ENCODE measurements at places on chromosomes 7 and 10. TPM values are rescaled to one million over a fixed set of nuclear protein-coding genes. Genes with fewer than 3 reads are reported as not detected.

- H3K4me3 ChIP-seq, result no peak overlapping the region
- H3K4me1 ChIP-seq, result peaks cover 13% of the 10 kb centered on the region
- peak; percentile 24 for DNase-seq
- H3K27me3 ChIP-seq, result no peaks in the 10 kb centered on the region
- no peaks in the 10 kb centered on the region for H3K36me3 ChIP-seq
- no peak overlapping the region for H3K27ac ChIP-seq
These were observed 107.4 kb downstream of the ATXN7L1 start for GRCh38 chr7:105768898-105769507.

DNA sequence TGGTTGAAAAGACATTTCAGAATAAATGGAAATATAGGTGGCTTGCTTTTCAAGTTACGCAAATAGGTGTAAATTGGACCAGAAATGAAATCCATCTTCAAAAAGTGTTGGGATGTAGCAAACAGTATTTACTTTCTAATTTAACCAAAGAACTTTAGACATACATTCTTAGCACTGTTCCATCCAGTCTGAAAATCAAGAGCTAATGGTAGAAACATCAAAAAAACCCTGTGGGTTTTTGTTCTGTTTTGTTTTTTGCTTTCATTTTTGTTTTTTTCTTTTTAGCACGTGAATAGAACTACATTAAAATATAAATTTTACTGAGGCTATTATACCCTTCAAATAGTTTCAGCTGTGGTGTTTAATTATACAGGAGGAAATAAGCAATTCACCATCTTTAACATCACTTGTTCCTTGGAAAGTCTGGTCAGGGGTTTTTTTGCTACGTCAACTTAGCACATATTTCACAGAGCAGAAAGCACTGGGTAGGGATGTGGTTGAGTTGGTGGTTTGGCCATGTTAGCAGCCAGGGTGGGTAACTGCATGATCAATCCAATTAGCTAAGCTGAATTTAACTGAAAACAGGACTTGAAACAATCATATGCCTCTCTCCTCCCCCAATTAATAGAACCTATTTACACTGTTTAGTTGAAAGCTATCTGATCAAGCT is 275.4 kb upstream of the PFKP start:
- H3K27ac ChIP-seq, result no peak overlapping the region
- H3K4me3 ChIP-seq, result no peak overlapping the region
- DNase-seq, result no peak
- H3K27me3 ChIP-seq, result no peaks in the 10 kb centered on the region

DNA sequence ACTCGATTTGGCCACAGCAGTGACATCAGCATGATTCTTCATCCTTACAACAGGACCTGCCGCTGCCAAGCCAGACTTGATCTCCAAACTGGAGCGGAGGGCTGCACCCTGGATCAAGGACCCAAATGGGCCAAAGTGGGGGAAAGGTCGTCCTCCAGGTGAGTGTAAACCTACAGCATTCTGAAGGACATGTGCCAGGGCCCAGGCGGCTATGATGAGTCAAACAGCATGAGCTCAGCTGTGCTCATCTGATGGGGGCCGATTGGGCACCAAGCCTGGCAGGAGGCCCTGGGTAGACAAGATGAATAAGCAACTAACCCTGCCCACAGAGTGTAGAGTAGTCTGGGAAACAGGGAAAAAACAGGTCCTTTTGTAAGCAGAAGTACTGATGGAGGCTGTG is 14.4 kb upstream of the ATP6V0E2 start:
- DNase-seq, result no peak
- no peaks in the 10 kb centered on the region for H3K27me3 ChIP-seq
- peaks cover 23% of the 10 kb centered on the region for H3K36me3 ChIP-seq
- no peak overlapping the region for H3K4me3 ChIP-seq

DNA sequence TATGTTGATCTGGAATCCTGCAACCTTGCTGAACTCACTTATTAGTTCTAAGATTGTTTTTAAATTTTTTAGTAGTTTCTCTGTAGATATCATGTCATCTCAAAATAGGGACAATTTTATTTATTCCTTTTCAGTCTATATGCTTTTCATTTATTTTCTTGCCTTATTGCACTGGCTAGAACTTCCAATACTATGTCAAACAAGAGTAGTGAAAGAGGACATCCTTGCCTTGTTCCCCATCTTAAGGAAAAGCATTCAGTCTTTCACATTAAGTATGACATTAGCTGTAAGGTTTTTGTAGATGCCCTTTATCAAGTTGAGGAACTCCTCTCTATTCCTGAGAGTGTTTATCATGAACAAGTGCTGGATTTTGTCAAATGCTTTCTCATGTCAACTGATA is 77.8 kb downstream of the TBXAS1 start:
- H3K36me3 ChIP-seq, result no peaks in the 10 kb centered on the region
- H3K27me3 ChIP-seq, result no peaks in the 10 kb centered on the region
- no peaks in the 10 kb centered on the region for H3K4me1 ChIP-seq
- no peak overlapping the region for H3K27ac ChIP-seq
- no peak for DNase-seq

GRCh38 chr7:33937871-33938270 is 32.5 kb downstream of the BMPER start:
- H3K4me3 ChIP-seq, result no peak overlapping the region
- no peaks in the 10 kb centered on the region for H3K4me1 ChIP-seq
- H3K36me3 ChIP-seq, result no peaks in the 10 kb centered on the region
- no peaks in the 10 kb centered on the region for H3K27me3 ChIP-seq

ZYX gene
- 77.3 TPM for total RNA-seq

AKR1C3 gene
- total RNA-seq, result 74.8 TPM

PNLIPRP3 gene
- total RNA-seq, result not detected

DNA sequence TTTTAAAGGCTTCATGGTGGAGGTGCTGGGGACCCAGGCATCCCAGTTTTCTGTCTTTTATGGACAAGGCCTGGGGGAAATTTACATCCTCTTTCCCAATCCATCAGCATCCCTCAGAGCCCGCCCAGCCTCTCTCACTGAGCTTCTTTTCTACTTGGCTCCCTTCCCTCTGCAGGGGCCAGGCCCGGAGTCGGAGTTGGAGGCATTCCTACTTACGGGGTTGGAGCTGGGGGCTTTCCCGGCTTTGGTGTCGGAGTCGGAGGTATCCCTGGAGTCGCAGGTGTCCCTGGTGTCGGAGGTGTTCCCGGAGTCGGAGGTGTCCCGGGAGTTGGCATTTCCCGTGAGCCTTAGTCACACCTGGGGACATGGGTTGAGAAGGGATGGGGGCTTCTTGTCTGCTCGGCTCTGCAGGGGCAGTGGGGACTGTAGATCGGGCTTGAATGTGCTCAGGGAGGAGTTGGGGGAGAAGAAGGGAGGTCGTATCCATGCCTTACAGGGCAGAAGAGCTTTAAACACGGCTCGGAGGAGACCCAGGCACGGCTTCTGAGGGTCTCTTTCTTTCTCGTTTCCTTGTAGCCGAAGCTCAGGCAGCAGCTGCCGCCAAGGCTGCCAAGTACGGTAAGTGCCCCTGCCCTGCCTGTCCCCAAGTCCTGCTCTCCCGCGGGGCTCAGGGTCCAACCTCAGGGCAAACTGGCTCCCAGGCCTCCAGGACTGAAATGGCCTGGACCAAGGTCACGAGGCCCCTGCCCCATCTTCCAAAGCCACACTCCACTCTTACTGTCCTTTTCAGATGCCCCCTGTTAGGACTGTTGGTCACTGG is 27.3 kb upstream of the LIMK1 start:
- DNase-seq, result no peak
- H3K27ac ChIP-seq, result no peak overlapping the region
- H3K4me3 ChIP-seq, result no peak overlapping the region
- H3K4me1 ChIP-seq, result no peaks in the 10 kb centered on the region

DNA sequence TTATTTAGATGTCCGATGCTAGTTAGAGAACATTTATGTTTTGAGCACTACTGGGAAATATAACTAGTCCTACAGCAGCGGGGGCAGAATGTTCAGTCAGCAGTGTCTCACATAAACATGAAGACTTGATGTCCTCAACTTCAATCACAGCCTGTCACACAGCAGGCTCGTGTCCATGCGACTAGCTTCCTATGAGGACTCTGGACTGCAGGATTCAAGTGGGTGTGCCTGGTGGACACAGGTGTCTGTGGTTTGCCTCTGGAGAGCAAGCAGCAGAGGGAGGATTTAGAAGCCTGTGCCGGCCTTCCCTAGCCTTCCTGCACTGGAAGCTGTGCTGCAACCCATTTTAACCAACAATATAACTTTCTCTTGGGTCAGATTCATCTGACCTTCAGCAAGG is 30.0 kb upstream of the LANCL2 start:
- no peaks in the 10 kb centered on the region for H3K4me1 ChIP-seq
- H3K4me3 ChIP-seq, result no peak overlapping the region
- no peak overlapping the region for H3K27ac ChIP-seq
- DNase-seq, result no peak
- H3K36me3 ChIP-seq, result no peaks in the 10 kb centered on the region

Measured in adrenal gland (tissue), 19 donors.